Eye (tissue), 1 donor: ENCODE measurements at places on chromosomes 5 and 9.
A peak's percentile ranks its signal among the peaks of the same experiment; 100 is the strongest.

- DNase-seq: peak; percentile 51
These were observed 661.5 kb upstream of the NUDT12 start for GRCh38 chr5:104223885-104224773.

DNA sequence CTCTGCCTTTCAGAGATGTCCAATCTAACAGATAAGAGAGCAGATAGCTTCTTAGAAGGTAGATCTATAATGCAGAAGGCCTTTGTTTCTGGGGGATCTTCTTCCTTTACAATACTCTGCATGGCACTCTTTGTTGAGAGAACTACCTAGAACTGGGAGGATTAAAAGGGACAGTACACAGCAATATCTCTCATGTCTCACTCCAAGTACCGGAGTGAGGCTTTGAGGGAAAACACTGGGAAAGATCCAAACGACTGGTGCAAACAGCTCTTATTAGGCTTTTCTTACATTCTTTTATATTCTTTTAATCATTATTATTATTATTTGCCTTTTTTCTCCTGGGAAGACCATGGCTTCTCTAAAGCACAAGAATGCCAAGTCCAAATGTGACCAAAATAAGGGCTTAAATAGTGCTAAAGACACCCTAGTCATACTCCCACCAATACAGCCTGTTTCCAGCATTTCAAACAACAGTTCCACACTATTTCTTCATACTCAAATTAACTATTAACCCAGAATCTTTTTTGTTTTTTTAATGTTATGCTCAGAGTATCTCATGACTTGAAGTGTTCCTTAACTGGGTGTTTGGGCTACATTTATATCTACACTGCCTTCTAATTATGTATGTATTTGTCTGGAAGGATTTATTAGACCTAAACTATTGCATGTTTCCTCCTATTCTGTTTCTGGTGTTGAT lies 52.7 kb downstream of the ABHD17B start:
- no peak for DNase-seq

DNA sequence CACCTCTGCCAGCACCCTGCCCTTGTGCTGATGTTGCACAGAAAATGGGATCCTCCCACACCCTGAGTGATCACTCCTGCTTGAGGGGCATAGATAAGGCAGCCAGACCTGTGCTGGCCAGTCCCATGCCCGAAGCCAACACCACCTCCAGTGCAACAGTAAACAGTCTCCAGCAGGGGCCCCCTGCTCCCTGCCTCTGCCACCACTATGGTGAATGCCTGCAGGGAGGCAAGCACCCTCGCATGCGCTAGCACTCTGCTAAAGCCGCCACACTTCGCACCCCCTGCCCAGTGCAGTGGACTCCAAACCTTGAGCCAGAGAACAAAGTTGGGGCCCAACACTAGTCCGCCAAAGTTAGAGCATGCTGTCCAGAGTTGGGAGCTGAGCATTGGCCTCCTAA lies 118.7 kb downstream of the PJA2 start:
- DNase-seq: no peak

- no peak for DNase-seq
These were observed 751.2 kb downstream of the BRINP1 start for GRCh38 chr9:118618084-118618483.
